Naive thymus-derived CD8-positive, alpha-beta T cell (primary cell): ENCODE measurements at places on chromosomes 16 and 17.

DNA sequence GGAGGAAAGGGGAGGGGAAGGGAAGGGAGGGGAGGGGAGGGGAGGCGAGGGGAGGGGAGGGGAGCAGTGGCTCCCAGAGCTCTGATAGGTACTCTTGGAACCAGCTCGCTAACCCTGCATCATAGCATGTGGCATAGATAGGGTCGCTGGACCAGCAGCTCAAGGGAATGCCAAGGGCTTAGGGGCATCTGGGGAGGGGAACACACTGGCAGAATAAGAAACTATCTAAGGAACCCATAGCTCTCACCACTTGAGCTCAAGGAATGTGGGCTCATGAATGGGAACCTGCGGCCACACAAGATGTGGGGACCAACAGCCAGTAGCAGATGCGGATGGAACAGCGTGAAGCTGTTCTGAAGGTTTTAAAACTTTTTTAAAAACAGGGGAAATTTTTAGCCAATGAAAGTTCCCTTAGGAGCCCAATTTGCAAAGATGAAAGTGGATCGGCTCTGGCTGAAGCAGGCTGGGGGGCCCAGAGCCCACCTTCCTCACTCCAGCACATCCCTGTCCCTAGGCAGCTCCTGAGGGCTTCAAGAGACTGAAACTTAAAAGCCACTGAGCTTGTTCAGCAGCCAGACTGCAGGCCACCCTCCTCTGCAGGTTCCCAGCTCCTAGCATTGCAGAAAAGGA is 46.9 kb downstream of the PIMREG start:
- no peak overlapping the region for H3K27ac ChIP-seq
- peaks cover 4% of the 10 kb centered on the region for H3K27me3 ChIP-seq
- no peaks in the 10 kb centered on the region for H3K36me3 ChIP-seq
- H3K4me1 ChIP-seq: peaks cover 9% of the 10 kb centered on the region
- DNase-seq: no peak

- H3K27ac ChIP-seq: no peak overlapping the region
- DNase-seq: no peak
- H3K36me3 ChIP-seq: peaks cover 13% of the 10 kb centered on the region
- no peak overlapping the region for H3K4me3 ChIP-seq
- H3K27me3 ChIP-seq: no peaks in the 10 kb centered on the region
Measured at GRCh38 chr16:10971560-10971961, 27.2 kb downstream of the CLEC16A start.

GRCh38 chr16:2713985-2714774 is 5.8 kb downstream of the PRSS27 start:
- H3K4me3 ChIP-seq: no peak overlapping the region
- no peaks in the 10 kb centered on the region for H3K36me3 ChIP-seq
- no peaks in the 10 kb centered on the region for H3K27me3 ChIP-seq

GRCh38 chr17:47669081-47669480 is 19.4 kb downstream of the KPNB1 start:
- no peak overlapping the region for H3K27ac ChIP-seq
- no peaks in the 10 kb centered on the region for H3K27me3 ChIP-seq
- peaks cover 24% of the 10 kb centered on the region for H3K4me1 ChIP-seq
- H3K4me3 ChIP-seq: no peak overlapping the region
- DNase-seq: no peak

GRCh38 chr17:78306913-78307312 is 53.0 kb downstream of the SOCS3 start:
- DNase-seq: no peak
- H3K4me3 ChIP-seq: no peak overlapping the region
- no peak overlapping the region for H3K27ac ChIP-seq
- H3K27me3 ChIP-seq: no peaks in the 10 kb centered on the region
- H3K4me1 ChIP-seq: peaks cover 3% of the 10 kb centered on the region
- H3K36me3 ChIP-seq: no peaks in the 10 kb centered on the region

DNA sequence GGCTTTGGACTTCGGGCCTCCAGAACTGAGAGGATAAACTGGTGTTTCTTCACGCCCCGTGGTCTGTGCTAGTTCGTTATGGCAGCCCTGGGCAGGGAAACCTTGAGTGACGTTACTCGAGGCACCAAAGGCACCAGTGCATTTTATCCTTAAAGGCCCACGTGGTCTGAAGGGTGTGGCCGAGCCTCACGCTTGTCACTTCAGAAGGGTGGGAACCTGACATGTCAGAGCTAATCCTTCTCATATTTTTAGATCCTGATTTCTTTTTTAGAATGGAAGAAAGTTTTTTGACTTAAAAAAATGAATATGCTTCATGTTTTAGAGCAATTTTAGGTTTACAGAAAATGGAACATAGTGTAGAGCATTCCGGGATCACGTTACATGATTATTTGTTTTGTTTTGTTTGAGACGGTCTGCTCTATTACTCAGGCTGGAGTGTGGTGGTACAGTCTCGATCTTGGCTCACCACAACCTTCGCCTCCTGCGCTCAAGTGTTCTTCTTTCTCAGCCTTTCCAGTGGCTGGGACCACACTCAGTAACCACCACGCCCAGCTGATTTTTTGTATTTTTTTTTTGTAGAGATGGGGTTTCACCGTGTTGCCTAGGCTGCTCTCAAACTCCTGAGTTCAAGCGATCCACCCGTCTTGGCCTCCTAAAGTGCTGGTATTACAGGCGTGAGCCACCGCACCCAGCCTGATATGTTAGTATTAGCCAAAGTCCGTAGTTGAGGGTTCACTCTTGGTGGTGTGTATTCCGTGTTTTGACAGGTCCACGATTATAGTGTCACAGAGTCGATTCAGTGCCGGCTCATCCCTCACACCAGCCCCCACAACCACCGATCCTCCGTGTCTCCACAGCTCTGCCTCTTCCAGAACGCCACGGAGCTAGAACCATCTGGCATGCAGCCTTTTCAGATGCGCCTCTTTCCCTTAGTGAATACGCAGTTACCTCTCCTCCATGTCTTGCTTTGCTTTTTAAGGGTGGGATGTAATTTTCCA is 47.9 kb downstream of the RAB11FIP3 start:
- H3K36me3 ChIP-seq: no peaks in the 10 kb centered on the region
- no peak overlapping the region for H3K4me3 ChIP-seq
- H3K27ac ChIP-seq: no peak overlapping the region
- no peaks in the 10 kb centered on the region for H3K27me3 ChIP-seq
- H3K4me1 ChIP-seq: no peaks in the 10 kb centered on the region
- no peak for DNase-seq

DNA sequence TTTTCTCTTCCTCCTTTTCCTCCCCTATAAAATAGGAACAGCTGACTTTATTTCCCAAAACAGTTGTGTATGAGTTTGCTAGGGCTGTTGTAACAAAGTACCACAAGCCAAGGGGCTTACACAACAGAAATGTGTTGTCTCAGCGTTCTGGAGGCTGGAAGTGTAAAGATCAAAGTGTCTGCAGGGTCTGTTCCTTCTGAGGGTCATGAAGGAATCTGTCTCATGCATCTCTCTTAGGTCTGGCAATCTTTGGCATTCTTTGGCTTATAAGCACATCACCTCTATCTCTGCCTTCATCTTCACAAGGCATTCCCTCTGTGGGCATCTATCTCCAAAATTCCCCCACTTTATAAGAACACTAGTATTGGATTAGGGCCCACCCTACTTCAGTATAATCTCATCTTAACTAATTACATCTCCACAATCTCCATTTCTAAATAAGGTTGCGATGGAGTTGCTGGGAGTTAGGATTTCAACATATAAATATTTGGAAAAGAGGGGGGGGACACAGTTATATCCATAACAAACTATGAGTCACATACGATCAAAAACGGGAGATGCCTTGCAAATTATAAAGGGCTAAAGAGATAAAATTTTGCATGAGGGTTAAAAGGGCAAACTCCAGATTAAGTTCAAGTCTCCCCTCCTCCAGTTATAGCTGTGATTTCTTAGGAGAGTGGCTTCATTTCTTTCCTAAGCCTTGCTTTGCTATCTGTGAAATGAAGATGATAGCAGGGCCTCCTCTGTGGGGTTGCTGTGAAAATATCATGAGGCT is 109.7 kb downstream of the VAT1L start:
- no peak for DNase-seq
- H3K27me3 ChIP-seq: peaks cover 6% of the 10 kb centered on the region
- H3K4me1 ChIP-seq: peaks cover 1% of the 10 kb centered on the region
- no peak overlapping the region for H3K4me3 ChIP-seq
- H3K36me3 ChIP-seq: no peaks in the 10 kb centered on the region

DNA sequence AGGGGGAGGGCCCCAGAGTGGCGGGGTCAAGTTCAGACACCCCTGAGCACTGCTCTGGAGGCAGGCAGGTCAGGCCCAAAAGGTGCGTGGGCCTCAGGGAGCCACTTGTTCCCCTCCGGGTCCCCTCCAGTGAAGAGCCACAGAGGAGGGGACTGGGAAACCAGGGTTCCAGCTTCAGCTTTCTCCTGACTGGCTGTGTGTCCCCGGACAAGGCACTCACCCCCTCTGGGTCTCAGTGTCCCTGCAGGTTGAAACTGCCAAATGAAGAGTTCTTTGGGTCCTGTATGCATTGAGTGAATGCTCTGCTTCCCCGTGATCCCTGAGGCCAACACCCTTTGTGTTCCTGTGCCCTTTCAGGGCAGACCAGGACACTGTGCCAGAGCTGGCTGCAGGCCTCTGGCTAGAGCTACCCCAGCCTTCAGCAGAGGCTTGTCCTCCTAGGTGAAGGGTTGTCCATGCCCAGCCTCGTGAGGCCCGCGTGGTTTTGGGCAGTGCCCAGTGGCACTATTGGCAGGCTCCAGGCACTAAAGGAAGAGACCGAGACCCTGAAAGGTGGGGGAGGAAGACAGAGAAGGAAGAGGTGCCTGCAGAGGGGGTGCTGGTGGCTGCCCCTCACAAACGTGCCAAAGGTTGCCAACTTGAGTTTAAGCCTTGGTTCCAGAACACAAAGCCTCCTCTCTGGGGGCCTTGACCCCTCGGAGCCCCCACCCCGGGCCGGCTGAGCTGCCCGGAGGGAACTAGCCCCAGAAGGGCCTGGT is 13.3 kb upstream of the WNT3 start:
- H3K4me3 ChIP-seq: no peak overlapping the region
- DNase-seq: no peak
- peaks cover 14% of the 10 kb centered on the region for H3K27me3 ChIP-seq

DNA sequence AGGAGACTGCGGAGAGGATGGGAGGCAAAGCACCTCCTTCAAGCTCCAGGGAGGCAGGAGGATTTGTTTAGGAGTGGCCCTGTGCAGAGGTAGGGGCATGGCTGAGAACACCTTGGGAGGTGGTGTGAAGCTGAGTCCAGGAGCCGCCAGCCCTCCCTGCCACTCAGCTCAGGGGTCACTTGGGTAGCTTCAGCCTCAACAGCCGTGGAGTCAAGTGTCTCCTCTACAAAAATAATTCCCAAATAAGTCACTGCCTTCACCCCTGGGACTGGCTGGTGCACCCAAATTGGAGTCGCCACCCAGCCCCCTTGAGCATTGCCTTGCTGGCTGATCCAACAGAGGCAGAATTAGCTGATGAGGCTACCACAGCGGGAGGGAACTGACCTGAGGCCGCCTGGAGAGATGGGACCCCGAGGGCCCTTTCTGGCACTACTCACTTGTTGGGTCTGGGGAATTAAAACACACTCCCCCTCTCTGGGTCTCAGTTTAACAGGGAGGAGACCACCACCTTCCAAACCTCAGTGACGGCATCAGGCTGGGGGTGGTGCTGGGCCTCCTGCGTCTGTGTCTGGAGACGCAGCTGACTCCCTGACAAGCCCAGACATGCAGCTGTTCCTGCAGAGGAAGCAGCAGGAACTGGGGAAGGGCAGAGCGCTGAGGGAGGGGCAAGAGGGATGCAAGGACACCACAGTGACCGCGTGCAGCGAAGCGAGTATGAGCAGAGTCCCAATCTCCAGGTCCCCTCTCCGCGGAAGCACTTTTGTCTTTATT is 87.9 kb upstream of the TOB1 start:
- H3K36me3 ChIP-seq: no peaks in the 10 kb centered on the region
- H3K4me3 ChIP-seq: no peak overlapping the region
- H3K27ac ChIP-seq: no peak overlapping the region
- no peaks in the 10 kb centered on the region for H3K27me3 ChIP-seq
- DNase-seq: no peak

DNA sequence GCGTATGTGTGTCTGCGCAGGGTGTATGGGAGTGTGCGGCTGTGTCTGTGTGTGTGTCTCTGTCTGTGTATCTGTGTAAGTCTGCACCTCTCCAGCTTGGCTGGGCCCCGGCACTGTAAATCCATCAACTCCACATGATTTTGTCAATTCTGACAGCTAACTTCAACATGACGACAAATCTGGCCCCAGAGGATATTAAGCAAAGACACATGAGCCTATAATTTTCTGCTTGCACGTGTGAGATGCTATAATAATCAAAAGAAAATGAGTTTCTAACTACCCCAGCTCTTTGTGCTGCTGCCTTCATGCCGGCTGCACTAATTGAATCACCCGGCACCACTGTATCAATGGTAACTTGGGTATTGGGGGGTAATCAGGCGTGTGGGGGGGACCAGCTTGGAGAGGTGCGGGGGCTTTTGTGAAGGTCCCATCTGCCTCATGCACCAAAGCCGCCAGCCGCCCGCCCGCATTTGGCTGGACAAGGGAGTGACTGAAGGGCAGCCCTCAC is 57.6 kb upstream of the LHX1 start:
- H3K36me3 ChIP-seq: peaks cover 18% of the 10 kb centered on the region
- H3K27me3 ChIP-seq: peaks cover 22% of the 10 kb centered on the region
- H3K4me1 ChIP-seq: no peaks in the 10 kb centered on the region

GRCh38 chr16:53787423-53787822 is 83.5 kb downstream of the FTO start:
- no peak for DNase-seq
- H3K36me3 ChIP-seq: peaks cover 3% of the 10 kb centered on the region
- H3K4me1 ChIP-seq: peaks cover 28% of the 10 kb centered on the region
- H3K27ac ChIP-seq: no peak overlapping the region
- no peak overlapping the region for H3K4me3 ChIP-seq
- no peaks in the 10 kb centered on the region for H3K27me3 ChIP-seq

DNA sequence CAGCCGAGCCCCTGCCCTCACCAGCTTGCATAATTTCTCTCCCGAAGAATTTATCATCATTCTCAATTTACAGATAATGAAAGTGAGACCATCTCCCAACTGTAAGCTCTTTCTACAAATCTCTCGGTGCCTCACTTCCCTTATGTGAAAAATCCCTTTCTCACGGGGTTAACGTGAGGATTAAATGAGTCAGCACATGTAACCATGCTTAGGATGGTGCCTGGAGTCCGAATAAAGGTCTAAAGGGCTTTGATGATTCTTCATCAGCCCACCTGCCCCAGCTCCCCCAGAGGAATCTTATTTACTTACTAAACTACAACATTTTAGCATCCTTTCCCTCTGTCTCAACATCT is 24.8 kb upstream of the PIK3R6 start:
- peak overlapping the region; percentile 56 for H3K27ac ChIP-seq
- no peaks in the 10 kb centered on the region for H3K36me3 ChIP-seq
- peaks cover 22% of the 10 kb centered on the region for H3K4me1 ChIP-seq
